ENCODE measurements at places on chromosomes 7 and 10. TPM values are rescaled to one million over a fixed set of nuclear protein-coding genes. Genes with fewer than 3 reads are reported as not detected.

The HPS6 gene
- 29.0 TPM for total RNA-seq

The ASCC1 gene
- 26.6 TPM for total RNA-seq

The LBX1 gene
- not detected for total RNA-seq

The TFPI2 gene
- 178 TPM for total RNA-seq

The SPDYE9 gene
- not detected for total RNA-seq

The NUTM2A gene
- total RNA-seq, result 0.28 TPM

The SPDYE11 gene
- total RNA-seq, result not detected

The DRGX gene
- not detected for total RNA-seq

The CALHM1 gene
- not detected for total RNA-seq

All from smooth muscle cell of bladder (primary cell).